Cardiac muscle cell (in vitro differentiated cells and primary cell): ENCODE measurements at places on chromosomes 16 and 17.

- DNase-seq: no peak
Measured at GRCh38 chr17:81727324-81728031, 15.4 kb downstream of the SLC25A10 start.

DNA sequence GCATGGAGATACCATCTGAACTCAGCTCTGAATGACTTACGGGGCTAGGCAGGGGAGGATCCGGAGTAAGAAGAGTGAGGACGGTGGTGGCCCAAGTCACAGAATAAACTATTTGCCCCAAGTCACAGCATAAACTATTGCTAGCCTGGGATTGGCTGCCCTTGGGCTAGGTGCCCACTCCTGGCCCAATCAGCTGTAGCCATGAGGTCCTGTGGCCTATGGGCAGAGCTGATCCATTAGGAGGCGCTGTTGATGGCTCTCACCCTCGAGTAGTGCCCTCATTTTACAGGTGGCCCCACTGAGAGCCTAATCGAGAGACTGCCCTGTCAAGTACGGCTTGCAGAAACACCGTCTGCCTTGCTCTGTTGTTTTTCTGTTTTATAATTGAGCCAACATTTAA, 62.3 kb upstream of the ZNF423 start:
- no peak for DNase-seq

DNA sequence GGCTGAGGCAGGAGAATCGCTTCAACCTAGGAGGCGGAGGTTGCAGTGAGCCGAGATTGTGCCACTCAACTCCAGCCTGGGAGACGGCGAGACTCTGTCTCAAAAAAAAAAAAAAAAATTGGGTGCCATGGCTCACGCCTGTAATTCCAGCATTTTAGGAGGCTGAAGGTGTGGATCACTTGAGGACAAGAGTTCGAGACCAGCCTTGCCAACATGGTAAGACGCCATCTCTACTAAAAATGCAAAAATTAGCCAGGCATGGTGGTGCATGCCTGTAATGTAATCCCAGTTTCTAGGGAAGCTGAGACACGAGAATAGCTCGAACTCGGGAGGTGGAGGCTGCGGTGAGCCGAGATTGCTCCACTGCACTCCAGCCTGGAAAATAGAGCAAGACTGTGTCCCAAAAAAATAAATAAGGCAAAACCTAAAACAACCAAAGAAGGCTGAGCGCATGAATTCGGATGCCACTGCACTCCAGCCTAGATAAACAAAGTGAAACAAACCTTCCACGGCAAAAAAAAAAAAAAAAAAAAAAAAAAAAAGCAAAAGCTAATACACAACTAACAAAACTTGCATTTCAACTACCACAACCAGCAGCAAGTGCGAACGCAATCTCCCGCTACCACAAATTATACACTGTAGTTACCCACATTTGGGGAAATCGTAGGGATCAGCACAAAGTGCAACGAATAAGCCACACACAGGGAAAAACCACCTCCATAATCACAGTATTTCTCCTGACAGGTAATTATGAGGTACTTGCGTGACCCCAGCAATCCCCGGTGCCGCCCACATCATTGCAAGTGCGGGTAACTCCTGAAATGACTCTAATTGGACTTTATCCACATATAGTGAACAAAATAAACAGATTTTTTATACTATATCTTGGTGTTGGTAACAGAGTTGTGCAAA, 25.6 kb downstream of the TEX14 start:
- no peak for DNase-seq

DNA sequence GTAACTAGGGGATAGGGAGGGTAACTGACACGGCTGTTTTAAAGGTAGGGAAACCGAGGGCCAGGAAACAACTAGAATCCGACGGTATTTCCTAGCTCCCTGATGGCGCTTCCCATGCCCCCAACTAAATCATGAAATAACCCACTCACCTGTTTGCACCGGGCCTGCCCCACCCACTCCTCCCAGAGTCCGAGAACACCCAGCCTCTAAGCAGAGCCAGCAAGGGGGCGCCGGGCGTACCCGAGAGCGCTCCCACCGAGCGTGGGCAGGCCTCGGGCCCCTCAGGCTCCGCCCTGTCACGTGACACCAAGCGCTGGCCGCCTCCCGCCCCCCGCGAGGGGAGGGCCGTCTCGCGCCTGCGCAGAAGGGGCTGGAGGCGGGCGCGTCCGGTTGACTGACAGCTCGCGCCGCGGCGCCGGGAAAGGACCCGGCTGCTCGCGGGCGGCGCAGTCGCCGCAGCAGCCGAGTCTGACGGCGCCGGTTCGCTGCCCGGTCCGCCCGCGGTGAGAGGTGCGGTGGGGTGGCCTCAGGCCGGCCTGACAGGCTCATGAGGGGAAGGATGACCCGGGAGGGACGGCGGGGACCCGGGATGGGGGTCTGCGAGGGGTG, at the start of gene KIAA0513:
Gene KIAA0513 (plus strand): TSS at position 447 of the 609 bp plus-strand sequence. CDS start 39,277 bp downstream, outside the sequence.
- DNase-seq: peak; percentile 96
